Fibroblast of the aortic adventitia (primary cell): ENCODE measurements at places on chromosomes 11 and 22.
A peak's percentile ranks its signal among the peaks of the same experiment; 100 is the strongest.

DNA sequence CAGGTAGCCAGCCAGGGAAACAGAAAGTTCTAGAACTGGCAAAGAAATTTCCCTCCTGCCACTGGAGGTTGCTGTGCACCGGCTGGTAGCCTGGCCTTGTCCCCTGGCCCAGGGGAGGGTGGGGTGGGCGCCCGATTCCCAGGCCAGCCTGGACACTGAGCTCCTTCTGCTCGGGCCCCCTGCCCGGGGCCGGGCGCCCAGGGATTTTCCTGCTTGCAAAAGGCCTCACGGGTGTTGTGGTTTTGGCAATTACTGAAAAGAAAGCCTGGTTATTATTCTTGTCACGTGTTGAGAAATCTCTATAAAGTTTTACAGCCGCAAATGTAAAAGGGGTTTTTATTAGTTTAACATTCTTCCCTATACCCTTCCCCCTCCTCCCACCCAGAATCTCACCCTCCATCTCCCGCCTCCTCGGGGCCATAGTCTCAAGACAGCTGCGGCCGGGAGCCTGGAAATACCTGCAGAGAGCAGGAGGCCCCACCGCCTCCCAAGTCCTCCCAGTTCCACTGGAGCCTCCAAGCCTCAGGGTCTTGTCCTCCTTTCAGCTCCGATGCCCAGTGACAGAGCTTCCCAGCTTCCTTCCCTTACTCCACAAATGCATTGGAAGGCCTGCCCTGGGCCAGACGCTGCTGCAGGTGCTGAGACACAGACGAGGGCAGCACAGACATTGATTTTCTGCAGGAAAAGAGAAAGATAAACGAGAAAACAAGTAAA, 1515.6 kb downstream of the TBC1D22A start:
- no peak for DNase-seq

DNA sequence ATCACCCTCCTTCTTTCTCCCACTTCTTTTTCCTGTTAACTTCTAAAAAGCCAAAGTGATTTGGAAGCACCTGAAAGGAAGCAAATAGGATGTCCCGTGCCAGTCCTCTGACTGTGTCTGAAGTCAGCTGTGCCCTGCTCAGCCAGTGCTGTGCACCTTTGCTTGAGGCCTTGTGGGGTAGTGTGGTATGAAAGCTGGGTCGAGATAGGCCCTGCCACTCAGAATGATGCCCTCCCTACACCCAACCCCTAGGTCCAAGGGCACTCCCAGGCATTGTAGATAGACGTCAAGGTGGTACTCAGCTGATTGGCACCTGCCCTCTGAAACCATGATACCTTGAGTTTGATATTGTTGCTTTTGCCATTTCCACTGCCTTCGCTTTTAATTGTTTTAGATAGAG, 83.6 kb upstream of the RASSF10 start:
- DNase-seq = no peak

DNA sequence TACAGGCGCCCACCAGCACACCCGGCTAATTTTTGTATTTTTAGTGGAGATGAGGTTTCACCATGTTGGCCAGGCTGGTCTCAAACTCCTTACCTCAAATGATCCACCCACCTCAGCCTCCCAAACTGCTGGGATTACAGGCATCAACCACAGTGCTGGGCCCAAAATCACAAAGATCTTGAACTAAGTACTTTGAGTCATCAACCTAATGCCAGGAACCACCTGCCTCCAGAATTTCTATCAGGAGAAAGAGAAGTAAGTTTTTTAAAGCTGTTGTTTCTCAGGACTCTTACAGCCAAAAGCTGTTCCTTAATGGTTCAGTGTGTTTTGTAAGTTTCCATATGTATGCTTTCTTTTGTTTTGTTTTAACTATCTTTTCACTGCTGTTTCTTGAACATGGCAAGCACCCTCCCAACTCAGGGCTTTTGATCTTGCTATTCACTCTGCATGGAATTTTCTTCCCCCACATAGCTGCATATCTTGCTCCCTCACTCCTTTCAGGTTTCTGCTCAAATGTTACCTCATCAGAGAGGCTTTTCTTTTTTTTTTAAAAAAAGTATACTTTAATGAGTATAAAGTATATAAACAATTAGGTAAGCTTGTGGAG, 6.0 kb upstream of the PAK1 start:
- DNase-seq = no peak

GRCh38 chr11:34458525-34458924, 19.8 kb downstream of the CAT start:
- DNase-seq = peak; percentile 16
